NCI-H524 (cell line): ENCODE measurements at places on chromosomes 11 and 22.

GRCh38 chr22:29348956-29349355 lies 33.5 kb upstream of the RASL10A start:
- no peak for DNase-seq

DNA sequence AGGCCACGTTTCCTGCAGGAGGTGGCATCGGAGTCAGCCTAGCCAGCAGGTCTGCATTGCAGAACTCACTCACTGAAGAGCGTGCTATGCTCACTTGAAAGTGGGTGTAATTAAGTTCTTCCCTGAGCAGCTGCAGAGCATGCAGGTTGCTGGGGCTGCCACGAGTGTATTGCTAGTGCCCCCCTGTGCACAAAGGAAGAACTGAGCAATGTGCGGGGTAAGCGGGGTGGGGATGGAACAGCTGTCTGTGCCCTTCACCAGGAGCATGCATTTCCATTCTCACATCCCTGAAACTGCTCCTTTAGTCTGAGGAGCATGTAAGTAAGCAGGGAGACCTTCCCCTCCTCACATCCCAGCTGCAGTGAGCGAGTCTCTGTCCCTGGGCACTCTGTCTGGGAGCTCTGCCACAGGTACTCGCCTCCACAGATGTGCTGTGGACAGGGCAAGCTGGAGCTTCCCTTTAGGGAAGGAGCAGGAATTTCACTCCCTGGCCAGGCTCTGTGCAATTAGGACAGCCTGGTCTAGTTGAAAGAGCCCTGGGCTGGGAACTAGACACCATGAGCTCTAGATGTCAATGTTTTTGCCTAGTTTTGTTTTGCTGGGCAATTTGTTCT lies 1031.8 kb downstream of the NTM start:
- peak; percentile 71 for DNase-seq

GRCh38 chr11:64269540-64270220 lies 14.8 kb downstream of the BAD start:
- DNase-seq, result peak; percentile 99

DNA sequence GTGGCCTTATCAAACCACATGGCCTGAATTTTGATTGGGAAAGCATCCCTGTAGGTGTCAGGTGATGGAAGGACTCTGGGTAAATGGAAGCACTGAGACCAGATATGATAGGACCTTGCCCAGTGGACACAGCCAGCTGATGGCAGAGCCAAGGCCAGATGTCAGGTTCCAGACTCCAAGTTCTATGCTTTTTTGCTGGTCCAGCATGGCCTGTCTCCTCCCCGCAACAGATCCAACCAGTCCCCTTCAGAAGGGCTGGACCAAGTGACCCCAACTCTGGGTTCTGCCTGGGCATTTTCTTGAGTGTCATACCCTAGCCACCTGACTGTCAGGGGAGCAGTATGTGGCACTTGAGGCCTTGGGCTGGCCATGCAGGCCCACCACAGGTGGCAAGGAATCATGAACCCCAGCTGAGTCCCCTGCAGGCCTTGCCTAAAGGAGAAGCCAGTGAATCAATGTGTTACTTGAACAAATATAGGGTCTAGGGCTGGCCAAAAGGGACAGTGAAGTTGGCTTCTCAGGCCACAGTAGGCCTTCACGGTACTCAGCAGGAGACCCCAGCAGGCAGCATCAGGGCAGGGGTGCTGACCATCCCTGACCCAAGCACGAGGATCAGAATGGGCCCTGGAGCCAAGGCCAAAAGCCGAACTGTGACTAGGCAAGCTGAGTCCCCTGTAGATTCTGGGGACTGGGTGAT lies 27.1 kb downstream of the KCNQ1OT1 start:
- DNase-seq, result no peak

DNA sequence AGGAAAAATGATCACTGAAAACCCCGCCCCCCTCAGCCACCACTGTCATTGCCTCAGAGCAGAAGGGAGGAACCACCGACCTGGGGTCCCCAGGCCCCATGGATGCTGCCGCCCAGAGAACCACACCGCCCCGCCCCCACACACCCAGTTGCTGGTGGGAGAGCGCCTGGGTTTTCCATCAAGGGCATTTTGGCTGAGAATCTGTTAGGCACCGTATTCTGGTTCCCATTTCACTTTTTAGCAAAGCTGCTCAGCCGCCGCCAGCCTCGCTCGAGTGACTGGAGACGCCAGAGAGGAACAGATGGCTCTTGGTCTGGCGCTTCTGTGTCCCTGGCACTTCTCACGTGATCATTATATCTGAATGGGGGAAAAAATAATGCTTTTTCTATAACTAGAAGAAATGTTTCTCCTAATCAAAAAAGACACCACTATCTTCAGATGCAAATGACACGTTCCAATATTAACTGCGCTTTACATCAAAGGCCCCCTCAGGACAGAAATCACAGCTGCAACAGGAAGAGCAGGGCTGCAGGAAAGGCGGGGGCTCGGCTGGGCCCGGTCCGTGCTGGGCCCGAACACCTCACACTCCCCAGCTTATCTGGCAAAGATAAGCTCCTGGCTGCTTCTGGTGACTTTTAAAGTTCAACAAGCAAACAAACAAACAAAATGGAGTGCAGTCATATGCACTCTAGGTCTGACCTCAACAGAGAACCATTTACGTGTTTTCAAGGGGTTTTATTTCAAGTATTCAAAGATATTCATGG lies 149.8 kb downstream of the MPPED1 start:
- DNase-seq, result peak; percentile 86

DNA sequence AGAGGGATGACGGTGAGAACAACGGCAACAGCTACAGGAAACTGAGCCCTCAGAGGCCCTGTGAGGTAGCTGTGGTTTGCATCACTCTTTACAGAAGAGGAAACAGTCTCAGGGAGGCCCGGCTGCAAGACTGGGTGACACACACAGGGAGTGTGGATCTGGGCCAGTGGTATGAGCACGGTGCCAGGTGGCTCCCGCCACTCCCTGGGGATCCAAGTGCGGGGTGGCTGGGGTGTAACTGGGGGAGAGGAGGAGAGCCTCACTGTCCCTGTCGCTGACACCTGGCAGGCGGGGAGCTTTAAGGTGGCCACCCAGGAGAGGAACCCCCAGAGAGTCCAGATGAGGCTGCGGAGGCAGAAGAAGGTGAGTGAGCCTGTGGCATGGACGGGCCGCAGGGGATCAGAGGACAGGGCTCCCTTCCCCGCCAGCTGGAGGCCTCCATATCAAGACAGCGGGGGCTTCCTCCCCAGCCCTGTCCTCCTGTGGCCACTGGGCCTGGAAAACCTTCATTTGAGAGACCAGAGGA lies 5.6 kb downstream of the RGL4 start:
- no peak for DNase-seq
